Large intestine (tissue), 12 donors: ENCODE measurements at places on chromosomes 6 and 20.

GRCh38 chr20:16240355-16240754, 332.9 kb downstream of the KIF16B start:
- DNase-seq = no peak

- DNase-seq = no peak
Measured at GRCh38 chr6:119307056-119307455, 42.5 kb downstream of the MAN1A1 start.

GRCh38 chr6:50330963-50331362, 281.2 kb upstream of the DEFB112 start:
- DNase-seq = no peak

GRCh38 chr6:75947935-75948334, 124.5 kb downstream of the IMPG1 start:
- DNase-seq = no peak

- no peak for DNase-seq
Measured at GRCh38 chr6:12653486-12653885, 63.1 kb upstream of the PHACTR1 start.

DNA sequence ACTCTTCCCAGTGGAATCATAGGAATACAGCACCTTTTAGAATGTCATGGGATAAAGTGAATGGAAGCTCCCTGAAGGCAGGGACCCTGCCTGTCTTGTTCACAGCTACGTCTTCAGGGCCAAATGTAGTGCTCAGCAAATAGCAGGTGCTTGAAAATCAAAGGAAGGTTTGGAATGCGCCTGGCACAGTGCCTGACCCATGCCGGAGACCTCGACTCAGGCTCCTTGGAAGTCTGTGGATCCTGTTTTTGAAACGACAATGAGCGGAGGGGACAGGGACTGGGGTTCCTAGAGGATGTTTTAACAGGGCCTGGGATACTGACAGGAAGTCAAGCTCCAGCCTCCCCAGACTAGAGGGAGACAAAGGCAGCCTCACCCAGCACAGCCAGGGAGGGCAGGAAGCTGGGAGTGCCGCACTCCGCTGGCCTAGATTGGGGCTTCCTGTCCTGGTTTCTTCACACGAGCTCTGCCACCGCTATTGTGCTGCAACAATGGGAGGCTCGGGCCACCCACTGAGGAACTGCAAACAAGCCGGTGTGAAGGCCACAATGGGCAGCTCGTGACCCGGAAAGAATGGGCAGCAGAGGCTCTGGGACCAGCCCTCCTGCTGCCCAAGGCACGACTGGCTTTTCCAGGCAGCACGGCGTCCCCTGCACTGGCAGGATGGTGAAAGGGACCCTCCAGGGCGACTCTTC, 76.7 kb downstream of the PREX1 start:
- DNase-seq = no peak

DNA sequence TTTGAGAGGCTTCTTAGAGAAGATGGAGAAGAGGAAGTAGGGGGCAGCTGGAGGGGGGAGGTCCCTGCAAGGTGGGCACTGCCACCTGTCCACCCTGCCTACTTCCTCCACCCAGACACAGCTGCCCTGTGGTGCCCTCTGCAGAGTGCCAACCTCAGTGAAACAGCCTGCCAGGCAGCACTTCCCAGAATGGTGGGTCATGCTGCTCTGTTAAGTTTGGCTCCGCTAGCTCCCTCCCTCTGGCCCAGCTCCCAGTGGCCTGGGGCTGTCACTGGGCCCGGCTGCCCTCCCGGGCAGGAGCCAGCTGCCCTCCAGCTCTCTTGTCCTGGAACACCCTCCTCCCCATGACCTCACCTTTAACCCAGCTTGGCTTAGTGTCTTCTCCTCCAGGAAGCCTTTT, 5.1 kb upstream of the EPB41L1 start:
- DNase-seq = no peak

DNA sequence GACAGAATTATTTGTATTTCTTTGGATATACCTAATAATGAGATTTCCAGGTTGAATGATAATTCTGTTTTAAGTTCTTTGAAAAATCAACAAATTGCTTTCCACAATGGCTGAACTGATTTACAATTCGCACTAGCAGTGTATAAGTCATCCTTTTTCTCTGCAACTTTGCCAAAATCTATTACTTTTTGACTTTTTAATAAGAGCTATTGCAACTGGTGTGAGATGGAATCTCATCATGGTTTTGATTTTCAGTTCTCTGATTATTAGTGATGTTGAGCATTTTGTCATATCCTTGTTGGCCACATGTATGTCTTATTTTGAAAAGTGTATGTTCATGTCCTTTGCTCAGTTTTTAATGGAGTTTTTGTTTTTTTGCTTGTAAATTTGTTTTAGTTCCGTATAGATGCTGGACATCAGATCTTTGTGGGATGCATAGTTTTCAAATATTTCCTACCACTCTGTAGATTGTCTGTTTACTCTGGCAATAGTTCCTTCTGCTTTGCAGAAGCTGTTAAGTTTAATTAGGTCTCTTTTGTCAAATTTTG, 409.8 kb upstream of the CITED2 start:
- no peak for DNase-seq

- no peak for DNase-seq
Measured at GRCh38 chr6:36493859-36494258, 51.1 kb downstream of the KCTD20 start.

- no peak for DNase-seq
Measured at GRCh38 chr6:121309768-121310469, 24.4 kb downstream of the TBC1D32 start.

DNA sequence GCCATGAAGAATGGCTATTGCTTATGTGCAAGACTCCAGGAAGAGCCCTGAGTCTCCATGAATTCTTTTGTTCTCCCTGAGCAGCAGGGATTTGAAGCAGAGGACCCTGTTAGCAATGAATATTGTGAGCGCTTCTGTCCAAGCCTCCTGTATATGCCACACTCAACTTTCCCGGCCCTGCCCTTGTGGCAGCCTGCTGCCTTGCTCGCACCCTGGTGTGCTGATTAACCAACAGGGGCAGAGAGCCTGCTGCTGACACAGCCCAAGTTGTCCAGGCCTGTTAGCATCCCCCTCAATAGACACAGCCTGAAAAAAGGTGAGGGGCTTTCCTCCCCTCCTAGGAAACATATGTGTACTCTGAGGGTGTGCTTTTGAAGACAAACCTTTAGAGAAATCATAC, 131.4 kb downstream of the BMP2 start:
- no peak for DNase-seq

DNA sequence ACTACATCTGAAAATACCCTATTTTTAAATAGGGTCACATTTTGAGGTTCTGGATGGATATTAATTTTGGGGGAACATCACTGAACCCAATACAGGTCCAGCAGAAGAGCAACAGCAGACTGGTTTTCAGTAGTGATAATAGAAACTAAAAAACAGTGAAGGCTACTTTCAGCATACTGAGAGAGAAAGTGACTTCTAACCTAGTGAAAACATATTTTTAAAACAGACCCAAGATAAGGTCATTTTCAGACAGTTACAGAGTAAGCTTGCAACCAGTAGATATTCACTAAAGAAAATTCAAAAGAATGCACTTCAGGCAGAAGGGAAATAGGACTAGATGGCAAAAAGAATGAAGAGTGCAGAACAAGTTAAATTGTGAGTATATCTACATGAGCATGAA, 42.0 kb upstream of the TMEM244 start:
- no peak for DNase-seq

- no peak for DNase-seq
Measured at GRCh38 chr6:50380406-50381098, 330.8 kb upstream of the DEFB112 start.
